ENCODE measurements at places on chromosomes 7 and 10.

- no peak for DNase-seq
Measured at GRCh38 chr7:18320422-18320821, 175.1 kb upstream of the HDAC9 start.

- no peak for DNase-seq
Measured at GRCh38 chr10:1253523-1254353, 197.6 kb downstream of the WDR37 start.

GRCh38 chr10:18222866-18223265 lies 82.6 kb downstream of the CACNB2 start:
- no peak for DNase-seq

- DNase-seq = peak; percentile 13
Measured at GRCh38 chr7:89988074-89988473, 166.2 kb upstream of the STEAP1 start.

GRCh38 chr7:155222573-155222972 lies 75.1 kb upstream of the INSIG1 start:
- DNase-seq = no peak

GRCh38 chr7:95520136-95520535 lies 34.4 kb downstream of the ASB4 start:
- DNase-seq = no peak

DNA sequence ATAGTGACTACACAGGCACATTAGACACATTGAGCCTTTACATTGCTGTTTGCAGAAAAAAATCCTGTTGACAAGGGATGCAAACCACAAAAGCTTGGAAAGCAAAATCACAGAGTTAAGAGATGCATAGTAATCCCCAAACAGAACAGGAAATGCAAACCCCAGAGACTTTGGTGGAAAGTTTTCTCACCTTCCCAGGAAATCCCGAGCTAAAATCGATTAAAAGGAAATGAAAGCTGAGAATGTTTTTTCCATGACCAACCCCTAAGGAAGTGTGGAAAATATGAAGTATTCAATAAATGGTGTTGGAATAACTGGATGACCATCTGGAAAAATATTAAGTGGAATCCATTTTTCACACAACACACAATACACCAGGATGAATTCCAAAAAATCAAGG lies 598.7 kb downstream of the GRID1 start:
- DNase-seq = no peak

DNA sequence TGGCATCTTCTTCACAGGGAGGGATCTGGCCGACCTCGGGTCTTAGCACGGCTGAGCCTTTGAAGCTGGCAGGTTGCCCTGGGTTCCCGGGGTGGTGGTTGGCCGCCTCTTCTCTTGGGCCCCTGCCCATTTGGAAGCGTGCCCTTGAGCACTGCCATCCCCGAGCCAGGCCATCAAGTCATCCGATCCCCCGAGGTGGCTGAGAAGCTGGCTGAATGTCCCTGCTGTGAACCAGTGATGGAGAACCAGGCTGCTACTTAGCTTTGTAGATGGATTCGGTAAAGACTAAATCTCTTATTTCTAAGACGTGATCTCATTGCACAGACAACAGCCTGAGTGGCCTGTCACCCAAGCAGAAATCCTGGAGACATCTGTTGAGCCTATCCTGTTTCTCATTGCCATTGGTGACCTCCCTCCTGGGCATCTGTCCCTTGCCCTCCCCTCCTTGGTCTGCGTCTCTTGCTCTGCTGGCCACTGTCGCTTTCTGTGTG lies 74.3 kb downstream of the GRK5 start:
- no peak for DNase-seq

DNA sequence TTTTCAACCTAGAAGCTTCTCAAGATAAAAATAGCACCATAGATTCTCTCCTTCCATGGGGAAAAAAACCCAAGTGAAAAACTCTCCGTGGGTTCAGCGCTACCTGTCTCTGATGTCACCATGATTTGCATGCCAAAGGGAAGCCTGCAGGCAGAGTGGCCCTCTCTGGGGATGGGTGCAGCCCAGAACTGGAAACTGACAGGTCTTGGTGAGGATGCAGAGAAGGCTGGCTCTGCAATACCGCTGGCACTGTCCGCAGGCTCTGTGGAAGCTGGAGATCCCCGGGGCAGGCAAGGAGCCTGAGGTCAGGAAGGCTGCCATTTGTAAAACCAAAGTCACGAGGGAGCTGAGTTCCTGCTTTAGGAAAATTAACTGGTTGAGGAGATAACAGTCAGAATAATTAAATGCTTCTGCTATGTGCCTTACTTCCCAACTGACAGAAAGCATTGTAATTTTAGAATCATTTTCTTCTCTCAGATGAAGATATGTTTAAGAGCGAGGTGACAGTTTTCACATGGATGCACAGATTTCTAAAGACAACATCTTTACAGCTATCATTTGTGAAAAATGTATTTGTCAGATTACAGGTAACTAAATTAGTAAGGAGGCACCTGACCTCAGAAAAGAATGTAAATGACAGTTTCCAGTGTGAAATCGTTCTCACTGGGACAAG lies 731.5 kb upstream of the FZD8 start:
- no peak for DNase-seq

DNA sequence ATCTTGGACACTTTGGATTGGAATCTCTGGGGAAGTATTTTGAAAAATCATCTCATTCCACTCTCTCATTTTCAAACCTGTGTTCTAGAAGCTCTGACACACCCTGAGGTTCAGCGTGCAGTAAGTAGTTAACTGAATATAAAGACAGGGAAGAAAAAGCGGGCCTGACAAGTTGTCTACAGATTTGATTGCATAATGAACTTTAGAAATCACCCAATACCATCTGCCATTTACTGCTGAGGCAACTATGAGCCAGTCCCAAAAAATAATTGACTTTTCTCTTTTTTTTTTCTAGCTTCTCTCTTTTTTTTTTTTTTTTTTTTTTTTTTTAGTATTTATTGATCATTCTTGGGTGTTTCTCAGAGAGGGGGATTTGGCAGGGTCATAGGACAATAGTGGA lies 29.5 kb downstream of the CDC123 start:
- no peak for DNase-seq

DNA sequence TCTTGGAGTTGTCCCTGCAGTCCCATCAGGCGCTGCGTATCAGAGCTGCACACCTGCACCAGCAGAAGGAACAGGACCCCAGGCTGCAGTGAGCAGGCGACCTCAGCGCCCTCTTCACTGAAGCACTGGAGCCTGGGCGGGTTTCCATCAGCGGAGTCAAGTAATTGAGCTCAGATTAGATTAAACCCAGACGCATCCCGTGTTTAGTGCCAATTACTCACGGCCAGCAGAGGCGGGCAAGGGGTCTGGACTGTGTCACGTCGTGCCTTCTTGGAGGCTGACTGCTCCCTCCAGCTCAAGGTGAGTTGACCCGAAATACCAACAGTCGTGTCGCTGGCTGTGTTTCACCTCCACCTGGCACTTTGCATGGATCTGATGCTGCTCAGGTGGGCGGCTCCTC lies 123.6 kb downstream of the CXCL12 start:
- DNase-seq = no peak

DNA sequence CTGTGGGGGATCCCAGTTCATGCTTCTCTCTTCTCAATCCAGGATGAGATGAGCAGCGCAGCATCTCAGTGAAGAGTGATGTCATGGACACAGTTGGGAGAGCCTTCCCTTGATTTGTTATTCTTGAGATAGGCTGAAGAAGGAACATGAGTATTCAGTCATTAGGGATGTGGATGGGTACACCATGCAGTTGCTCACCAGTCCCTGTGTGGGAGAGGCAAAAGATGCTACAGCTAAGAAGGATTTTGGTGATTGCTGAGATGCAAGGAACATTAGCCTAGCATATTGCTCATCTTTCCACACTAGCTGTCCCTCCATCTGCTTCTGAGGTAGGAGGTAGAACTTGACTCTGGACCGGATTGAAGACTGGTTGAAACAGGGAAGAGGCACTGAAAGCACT lies 179.6 kb downstream of the GALNT17 start:
- DNase-seq = no peak

DNA sequence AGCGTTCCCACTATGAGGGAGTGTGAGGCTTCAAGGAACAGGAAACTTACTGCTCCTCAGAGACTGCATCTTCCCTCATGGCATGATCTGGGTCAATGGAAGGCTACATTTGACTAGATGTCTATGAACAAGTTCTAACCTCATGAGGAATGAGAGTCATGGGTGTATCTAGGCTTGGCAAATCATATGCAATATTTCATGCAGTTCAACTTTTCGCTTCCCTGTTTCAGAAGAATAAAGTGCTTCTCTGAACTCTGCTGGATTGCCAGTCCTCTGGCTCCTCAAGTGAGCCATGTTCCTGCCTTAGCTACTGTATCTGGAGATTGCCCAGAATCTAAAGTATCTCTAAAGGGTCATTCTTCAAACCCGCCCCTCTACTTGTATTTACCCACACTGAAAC lies 54.3 kb upstream of the SEMA3A start:
- no peak for DNase-seq

DNA sequence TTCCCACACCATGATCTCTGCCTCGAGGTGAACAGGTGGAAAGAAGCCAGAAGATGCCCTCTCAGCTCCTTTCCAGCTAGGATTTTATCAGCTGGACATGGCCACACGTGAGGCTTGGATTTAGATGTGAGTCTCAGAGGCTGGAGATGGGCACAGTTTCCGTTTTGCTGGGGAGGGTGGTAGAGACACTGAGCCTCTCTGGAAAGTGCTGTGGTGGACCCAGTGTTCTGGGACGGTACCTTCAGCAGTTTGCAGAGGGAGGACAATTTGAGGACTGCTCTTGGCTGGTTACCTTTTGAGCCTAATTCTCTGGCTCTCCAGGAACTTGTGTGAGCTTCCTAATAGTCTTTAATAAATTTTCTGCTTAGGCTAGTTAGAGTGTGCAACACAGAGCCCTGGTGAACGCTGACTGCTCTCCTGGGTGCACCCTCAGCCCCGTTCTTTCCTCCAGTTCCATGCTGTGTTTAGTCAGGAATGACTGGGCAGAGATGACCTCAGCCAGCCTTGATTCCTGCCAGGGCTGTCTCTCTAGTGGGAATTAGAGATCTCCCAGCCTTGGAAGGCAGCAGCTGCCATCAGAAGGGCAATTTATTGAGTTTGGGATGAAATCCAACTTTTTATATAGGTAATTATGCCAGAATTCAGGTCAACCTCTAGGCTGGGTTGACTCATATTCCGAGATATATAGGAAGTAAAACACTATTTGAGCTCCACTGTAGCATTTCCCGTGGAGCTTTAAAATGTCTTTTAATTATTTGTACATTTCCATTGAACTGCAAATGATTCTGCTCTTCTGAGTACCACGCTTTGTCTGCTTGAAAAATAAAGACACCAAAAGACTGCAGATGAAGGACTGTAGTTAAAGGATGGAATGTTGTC lies 103.9 kb downstream of the GATA3 start:
- no peak for DNase-seq

- DNase-seq = no peak
Measured at GRCh38 chr10:110263164-110263563, 41.6 kb downstream of the SMNDC1 start.
